ENCODE measurements at places on chromosomes 1 and 21.

DNA sequence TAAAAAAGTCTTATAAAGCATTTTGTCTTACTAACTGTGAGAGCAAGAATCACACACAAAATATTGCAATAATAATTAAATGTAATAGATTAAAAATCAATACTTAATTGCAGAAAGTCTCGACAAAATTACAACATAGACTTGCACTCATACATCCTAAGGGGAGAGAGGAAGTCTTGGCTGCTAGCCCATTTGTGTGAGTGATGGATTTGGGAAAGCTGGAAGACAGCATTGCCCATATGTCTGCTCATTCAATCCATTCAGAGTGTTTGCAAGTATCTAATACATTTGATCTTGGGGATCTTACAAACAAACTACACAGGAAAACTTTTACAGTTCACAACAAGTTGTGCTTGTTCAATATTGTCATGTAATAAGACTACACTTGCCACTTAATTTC is 140.5 kb downstream of the COL11A1 start:
- peak; percentile 42 for DNase-seq

GRCh38 chr21:17050156-17050555 is 462.7 kb upstream of the CXADR start:
- no peak for DNase-seq

DNA sequence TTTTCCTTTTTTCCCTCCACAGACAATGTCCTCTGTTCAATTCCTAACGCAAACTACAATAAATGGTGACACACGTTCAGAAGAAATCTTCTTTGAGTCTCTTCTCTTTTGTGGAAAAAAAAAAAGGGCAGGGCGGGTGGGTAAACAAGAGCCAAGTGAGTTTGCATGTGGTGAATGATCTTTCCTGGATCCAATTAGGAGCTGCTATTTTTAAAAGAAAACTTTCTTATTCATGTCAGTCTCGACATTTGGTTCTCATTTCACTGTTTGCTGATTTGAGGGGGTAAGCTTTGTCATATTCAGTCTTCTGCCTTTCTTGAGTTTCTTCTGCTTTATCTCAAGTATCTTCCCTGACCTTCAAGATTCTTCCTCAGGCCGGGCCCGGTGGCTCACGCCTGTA is 29.2 kb upstream of the KIF1B start:
- DNase-seq = no peak

DNA sequence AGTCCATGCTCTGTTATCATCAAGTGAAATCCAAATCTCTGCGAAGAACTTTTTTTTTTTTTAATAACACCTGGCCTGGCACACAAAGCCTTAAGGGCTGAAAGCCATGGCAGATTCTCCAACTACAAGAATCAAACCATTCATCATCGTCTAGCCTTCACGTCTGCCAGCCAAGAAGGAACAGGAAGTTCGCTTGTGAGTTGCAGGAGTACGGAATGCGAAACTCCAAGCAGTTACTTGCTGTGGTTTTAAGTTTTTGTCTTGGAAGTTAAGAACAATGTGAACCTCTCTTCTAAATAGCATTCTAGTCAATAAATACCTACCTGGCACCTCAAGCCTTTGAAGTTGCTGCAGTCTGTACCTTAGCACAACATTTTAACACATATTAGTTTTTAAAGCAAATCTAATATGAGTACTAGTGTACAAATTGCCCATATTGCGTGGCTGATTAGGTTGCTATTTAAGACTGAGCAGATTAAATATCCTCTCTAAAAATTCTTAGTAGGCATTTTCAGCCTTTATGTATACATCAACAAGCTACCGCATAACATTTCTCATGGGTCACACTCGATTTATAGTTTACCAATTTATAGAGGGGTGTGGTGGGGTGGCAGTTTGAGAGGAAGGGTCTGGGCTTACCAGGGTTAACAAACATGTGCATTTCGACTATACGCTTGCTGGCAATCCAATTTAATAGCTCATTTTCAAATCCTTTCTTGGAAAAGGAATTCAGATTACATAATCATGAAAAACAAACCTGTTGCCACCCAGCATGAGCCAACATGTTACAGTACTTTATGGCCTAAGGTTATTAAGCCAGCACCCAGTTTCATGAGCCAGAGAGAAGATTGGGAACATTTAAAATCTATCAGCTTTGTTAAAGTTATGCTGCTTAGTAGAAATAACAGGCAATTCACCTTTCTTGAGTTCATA is 22.2 kb upstream of the PTPN14 start:
- DNase-seq = no peak

- DNase-seq = peak; percentile 53
Measured at GRCh38 chr1:201628490-201628889, 89.6 kb downstream of the NAV1 start.

GRCh38 chr21:36707763-36708285 is 8.9 kb downstream of the SIM2 start:
- no peak for DNase-seq

DNA sequence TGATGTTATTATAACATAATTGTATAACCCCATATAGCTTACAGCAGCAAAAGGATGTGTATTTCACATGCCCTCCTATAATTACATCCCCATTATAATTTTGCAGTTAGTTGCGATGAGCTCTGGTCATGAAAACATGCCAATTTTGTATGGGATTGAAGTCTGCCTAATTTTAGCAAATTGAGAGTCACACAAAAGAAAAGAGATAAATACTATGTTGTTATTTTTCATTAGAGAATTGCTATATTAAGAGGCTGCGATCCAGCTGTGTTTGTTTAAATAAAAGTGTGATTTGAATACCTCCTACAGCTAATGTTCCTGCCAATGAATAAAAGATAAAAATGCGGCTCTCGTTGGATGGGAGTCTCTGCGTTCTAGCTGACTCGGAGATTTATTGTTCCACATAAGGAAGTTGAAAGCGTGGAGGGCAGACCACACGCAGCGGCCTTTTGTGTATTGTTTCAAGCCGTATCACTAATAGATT is 461.0 kb upstream of the NFIA start:
- no peak for DNase-seq

DNA sequence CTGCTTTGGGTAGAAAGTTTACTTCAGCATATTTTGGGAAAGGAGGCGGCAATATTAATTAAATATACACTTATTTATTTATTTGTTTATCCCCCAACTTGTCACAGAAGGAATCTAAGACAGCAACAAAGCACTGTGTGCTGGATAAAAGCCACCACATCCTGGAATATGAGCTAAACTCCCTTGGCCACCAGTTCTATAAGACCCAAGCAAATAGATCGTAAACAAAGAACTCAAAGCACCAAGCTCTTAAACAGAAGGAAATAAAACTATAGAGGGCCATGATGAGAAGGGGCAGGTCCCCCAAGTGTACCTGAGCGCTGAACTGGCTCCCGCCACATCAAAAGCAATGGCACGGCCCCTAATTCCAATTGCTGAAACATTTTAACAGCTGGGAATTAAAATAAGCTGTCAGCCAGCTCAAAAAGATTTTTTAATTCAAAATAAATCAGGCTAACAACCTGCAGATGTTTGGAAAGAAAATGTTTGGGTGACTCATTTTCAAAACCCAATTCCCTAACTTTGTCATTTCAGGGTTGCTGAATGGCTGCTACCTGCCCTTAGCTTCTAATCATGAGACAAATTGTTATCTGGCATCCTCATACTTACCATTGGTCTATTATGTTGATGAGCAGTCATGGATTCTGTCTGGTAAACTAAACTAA is 127.1 kb downstream of the SLC30A10 start:
- DNase-seq = no peak

GRCh38 chr21:41426676-41427404 is 801 bp downstream of the MX1 start:
- no peak for DNase-seq

- peak; percentile 25 for DNase-seq
Measured at GRCh38 chr1:115506924-115507589, 134.7 kb upstream of the VANGL1 start.

- peak; percentile 61 for DNase-seq
Measured at GRCh38 chr1:160083968-160084770, 2.8 kb downstream of the KCNJ9 start.

DNA sequence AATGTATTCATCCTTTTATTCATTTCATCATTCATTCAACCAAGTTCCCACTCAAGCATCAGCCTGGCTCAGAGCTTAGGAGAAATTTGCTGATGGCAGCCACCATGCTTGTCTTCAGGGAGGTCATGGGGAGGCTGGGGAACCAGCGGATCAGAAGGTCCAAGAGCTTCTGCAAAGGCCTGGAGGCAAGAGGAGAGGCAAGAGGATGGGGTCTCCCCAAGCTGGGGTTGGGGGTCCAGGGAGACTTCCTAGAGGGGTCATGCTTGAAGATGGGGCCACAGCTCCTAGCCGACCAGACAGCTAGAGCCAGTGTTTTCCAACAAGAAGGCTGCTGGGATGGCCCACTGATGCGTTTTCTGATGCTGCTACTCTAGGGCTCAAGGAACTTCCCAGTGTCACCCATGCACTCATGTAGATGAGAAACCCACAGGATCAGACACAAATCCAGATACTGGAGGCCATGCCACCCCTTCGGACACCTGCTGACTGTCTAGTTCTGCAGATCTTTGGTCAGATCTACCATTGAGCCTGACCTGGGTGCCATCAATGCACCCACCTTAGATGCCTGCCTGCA is 315.2 kb downstream of the AJAP1 start:
- DNase-seq = no peak

DNA sequence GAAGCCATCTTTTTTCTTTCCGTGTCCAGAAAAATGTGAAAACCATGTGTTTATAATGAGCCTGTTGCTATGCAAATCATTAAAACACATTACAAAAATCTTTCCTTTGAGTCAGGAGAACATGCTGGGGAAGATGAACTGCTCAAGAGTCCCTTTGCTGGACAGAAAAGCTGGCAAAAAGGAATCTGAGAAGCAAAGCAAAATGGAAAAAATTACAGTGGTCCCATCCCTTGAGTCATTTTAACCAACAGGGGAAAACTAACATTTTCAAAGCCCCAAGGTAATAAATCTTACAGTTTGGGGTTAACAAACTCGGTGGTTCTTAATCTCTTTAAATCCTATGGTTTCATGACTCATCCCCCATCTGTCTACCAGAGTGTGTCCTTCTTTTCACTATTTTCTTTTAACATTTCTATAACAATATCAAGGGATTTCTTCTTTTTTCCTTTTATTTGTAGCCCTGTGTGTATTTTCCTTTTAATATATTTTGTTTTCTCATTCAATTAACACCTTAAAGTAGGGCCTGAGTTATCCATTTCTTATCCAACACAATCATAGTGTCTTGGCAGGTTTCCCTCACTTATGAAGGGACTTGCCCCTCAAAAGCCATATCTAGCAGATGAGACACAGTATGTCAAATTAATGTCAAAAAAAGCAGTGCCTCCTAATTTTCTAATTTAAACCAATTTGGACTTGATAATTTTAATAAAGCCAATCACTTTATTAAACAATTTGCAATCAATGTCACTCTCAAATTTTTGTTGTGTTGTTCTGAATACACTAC is 105.4 kb downstream of the PTPN14 start:
- no peak for DNase-seq

DNA sequence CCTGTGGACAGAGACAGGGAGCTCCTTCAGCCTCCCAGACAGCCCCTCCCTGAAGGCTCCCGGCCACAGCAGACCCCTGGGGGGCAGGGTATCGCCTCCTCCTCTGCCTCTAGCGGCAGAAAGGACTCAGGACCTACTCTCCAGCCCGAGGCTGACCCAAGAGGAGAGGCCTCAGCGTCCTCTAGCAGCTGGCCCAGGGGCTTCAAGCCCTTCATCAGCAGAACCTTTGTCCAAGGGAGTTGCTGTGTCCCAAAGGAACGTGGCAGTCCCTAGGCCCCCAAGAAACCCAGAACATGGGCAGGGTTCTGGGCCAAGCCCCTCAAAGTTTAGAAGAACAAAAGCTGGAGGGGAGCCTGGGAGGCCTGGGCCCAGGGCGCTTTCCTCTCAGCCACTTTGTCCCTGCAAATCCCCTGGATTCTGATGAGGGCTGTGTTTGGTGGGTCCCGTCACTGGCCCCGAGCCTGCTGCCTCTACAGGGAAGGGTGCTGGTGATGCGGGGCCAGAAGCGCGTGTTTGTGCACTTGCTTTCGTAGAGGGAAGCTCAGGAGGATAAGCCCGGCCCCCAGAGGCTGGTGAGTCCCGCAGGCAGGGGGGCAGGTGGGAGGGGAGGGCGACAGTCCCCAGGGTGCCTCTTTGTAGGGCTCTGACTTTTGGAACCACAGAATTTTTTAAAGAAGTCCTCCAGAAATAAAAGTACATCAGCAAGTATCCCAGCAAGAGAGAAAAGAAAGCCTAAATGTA is 13.3 kb downstream of the ITGB2 start:
- no peak for DNase-seq

Measured in BE2C (cell line).